ENCODE measurements at places on chromosomes 1 and 21. TPM values are rescaled to one million over a fixed set of nuclear protein-coding genes. Genes with fewer than 3 reads are reported as not detected.

Gene GJA8
- not detected for total RNA-seq

Gene EVI5
- 24.8 TPM for total RNA-seq

Gene F3
- 23.6 TPM for total RNA-seq

Gene LMX1A
- total RNA-seq = 0.09 TPM

Gene CHRNB2
- total RNA-seq = not detected

Gene NUP210L
- total RNA-seq = 0.74 TPM

Gene APOBEC4
- total RNA-seq = not detected

Gene SLC9C2
- 0.06 TPM for total RNA-seq

Gene AKR7A3
- total RNA-seq = 0.12 TPM

Gene MYOC
- total RNA-seq = 7.4 TPM

Gene TRIM58
- 0.60 TPM for total RNA-seq

- DNase-seq = no peak
Observed at GRCh38 chr1:199580300-199580699, 447.2 kb upstream of the NR5A2 start.

DNA sequence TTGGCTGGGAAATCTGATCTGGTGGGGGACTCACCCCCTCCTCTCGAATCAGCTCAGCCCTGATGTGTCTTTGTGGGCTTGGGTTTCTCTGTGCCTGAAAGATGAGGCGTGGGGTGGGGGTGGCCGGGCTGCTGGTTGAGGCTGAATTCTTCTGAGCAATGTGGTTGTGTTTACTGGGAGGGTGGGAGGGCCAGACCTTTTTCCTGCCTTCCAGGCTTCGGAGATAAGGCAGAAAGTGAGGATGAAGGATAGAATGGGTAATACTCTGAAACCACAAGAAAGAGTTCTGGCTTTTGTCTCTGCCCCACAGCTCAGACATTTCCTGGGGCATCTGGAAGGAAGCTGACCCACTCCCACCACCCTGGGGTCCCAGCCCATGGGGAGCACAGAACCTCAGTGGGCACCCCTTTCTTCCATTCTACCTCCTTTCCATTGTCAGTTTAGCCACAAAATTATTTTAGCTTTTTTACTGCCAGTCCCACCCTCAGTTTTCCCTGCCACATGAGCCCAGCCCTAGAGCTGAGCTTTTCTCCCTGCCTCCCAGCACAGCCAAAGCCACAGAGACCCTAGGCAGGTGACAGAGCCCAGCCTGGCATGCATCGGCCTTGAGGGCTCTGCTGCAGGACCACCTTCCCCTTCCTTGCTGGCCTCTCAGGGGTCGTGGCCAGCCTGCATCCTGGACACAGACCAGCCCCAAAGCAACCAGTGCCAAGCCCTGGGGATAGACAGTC, 11.2 kb downstream of the ALX3 start:
- no peak for DNase-seq

DNA sequence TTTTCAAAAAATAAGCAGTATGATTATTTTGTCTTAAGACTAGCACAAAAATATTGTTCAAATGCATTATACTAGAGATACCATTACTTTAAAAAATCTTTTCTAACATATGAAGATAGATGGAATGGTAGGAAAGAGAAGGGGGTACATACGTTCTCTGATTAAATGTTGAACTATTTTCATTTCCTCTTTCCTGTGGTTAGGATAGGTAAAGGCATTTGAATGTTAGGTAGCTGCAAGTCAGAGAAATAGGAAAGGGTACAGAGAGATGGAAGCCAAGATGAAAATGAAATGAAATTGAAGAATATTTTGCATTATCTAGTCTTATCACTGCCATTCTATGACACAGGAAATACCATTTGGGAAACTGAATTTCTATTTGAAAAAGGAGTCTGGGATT, 28.3 kb downstream of the TLCD4 start:
- no peak for DNase-seq

DNA sequence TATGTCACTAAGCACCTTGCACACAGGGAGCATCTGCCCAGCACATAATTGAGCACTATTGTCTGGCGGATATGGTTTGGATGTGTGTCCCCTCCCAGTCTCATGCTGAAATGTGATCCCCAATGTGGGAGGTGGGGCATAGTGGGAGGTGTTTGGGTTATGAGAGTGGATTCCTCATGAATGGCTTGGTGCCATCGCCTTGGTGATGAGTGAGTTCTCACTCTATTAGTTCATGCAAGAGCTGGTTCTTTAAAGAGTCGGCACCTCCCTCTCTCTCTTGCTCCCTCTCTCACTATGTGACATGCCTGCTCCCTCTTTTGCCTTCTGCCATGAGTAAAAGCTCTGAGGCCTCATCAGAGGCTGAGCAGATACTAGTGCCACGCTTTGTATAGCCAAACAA, 9.5 kb downstream of the CTSK start:
- no peak for DNase-seq

DNA sequence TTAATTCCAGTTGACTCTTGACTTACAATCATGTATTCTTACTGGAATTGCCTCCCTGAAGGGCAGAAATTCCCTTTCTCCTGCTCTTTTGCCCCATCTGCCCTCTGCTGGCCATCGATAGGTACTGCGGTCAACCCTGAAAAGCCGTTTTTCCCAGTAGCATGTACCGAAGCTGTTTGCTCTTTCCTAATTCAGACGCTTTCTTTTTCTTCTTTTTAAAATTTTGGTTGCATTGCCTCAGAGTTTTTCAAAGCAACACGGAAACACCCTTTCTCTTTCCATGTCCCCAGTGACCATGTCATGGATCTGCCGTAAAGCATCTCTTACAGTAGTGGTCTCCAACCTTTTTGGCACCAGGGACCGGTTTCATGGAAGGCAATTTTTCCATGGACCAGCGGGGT, 164.2 kb upstream of the C1orf21 start:
- peak; percentile 37 for DNase-seq

DNA sequence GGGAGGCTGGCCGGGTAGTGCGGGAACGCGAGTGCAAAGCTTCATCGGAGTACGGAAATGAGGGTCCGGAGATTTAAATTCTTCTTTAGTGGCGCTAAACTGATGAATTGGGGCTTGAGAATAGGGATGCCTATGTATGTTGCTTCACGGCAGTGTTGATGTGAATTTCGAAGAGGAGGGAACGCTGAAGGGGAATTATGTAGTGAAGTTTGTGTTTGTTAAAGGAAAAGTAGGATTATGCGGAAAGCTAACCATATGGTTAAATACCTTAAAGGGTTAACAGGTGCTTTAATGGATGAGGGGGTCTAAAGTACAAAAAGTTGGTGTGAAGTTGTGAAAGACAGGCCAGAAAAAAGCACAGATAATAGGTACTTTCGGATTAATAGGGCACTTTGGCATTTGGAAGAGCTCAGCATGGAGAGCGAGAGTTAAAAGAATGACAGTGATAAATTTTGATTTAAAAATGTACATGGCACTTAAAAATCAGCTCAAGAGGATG, 1.4 kb downstream of the HS2ST1 start:
- DNase-seq = no peak

DNA sequence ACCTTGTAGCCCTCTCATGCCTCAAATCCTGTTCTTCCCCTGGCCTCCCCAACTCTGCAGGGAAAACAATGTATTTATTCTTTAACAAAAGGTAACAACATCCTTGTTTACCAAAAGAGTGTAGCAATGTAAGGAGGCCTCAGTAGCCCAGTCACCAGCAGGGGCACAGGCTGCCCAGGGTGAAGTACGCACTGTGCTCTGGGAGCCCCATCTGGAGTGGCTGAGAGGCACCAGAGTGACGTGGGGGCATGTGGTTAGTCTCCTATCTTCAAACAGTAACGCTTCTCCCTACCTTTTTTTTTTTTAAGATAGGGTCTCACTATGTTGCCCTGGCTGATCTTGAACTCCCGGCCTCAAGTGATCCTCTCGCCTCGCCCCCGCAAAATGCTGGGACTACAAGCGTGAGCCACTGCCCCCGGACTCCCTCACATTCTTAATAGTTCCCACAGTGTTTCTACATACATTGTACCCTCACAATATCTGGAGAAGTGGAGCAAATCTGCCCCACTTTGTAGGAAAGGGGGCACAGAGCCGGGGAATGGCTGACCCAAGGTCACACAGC, 51.3 kb upstream of the ECE1 start:
- DNase-seq = no peak

GRCh38 chr1:8090241-8090702, 64.2 kb upstream of the ERRFI1 start:
- no peak for DNase-seq

DNA sequence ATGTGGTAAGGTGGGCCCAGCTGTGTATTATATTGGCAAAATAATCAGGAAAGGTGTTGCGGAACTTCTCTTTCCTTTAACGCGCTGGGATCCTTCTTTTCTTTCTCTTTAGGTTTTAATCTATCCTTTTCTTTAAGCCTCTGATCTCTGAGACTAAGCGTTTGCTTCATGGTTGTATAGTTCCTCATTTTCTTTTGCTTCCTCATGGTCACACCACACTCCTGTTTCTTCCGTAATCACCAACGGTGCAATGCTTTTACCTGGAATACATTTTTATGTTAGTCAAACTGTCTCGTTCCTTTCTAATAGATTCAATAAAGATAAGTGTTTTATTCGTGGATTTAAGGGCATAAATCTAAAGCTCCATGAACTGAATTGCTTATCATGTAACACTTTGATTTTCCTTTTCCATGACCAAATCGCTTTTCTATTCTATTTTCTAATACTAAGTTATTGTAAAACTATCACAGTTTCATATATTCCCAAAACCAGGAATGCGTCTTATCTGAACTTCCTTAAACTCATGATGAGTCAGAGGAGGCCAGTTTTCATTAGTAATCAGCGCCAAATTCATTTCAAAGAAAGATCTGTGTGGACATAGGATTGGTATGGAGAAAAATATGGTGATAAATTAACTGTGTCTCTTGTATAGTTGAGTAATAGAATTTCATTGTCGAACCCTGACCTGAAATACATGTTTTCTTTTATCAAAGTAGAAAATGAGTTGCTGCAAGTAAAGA, 12.2 kb downstream of the SDCCAG8 start:
- no peak for DNase-seq

DNA sequence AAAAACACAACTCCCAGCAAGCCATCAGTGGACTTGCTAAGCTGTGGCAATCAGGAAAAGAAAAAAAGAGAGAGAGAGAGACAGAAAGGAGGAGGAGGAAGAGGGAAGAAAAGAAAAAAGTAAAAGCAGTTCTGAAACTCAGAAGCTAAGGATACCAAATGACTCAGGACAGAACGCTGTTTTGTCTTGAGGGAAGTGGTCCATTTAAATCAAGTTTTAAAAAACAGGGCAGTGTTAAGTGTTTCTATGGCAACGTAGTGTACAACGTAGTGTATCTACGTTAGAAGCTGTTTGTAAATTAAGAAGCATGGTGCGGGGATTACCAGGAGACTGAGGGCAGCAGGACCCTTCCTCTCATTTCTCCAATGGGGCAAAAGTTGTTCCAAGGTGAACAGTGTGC, 5.8 kb downstream of the ADORA3 start:
- no peak for DNase-seq

DNA sequence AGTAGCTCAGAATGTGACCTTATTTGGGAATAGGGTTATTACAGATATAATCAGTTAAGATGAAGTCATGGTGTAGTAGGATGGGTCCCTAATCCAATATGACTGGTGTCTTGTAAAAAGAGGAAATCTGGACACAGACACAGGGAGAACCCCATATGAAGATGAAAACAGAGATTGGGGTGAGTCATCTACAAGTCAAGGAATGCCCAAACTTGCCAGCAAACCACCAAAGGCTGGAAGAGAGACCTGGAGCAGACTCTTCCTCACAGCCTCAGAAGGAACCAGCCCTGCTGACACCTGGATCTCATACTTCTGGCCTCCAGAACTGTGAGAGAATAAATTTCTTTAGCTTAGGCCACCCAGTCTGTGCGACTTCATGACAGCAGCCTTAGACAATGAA, 29.9 kb downstream of the KRTAP19-8 start:
- DNase-seq = no peak

DNA sequence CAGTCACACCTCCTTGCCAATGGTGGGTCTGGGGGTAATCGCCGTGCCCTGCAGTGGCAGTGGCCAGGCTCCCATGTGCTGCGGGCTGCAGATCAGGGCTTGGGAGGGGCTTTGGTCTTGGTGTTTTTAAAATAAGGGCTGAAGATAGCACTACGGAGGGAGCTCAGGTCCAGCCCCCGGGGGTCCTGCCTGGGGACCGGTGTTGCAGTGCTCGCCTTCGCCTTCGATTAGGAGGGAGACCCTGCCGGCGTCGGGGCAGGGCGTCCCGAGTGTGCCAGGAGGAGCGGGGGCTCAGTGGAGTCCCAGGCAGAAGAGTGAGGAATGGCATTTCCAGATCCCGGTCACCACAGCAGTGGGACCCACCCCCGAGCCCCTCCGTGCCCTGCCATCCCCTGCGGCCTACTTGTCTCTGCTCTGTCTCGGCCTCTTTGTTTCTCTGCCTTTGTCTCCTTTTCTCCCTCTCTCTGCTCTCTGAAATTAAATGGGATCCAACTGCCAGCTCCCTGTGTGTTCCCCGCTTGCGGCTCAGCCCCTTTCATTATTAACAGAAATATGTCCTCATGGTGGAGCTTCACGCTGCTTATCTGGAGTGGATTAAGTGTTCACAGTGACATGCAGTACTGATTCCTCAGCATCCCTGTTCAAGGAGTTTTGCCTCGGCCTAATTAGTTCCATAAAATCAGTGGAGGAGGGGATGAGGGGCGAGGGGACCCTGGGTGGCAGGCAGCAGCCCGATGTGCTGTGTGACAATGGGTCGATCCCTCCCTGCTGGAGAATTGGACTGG, 44.4 kb downstream of the DMRTB1 start:
- no peak for DNase-seq

GRCh38 chr21:32386195-32386870, 6.5 kb downstream of the URB1 start:
- peak; percentile 53 for DNase-seq

- DNase-seq = peak; percentile 40
Observed at GRCh38 chr1:224736619-224737352, 120.7 kb downstream of the CNIH3 start.

DNA sequence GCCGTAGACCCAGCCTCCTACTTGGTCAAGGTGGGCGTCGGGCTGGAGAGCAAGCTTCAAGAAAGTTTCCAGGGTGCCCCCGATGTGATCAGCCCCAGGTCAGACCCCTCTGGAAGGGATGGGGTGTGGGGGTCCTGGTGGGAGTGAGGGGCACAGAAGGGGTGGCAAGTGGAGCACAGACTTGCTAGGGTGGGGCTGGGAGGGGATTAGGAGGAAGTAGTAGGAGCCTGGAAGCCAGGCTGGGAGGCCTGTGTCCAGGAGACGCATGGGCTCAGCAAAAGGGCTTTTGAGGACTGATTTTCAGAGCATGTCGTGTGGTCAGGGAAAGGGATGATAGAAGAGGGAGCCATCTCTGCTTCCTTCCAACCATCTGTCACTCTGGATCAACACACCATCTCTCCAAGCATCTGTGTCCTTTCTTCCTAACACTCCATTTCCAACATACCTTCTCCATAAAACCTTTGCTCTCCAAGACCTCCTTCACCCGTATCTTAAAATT, 8.5 kb downstream of the TRIM46 start:
- no peak for DNase-seq

Data from left cardiac atrium (tissue), 4 donors.